ENCODE measurements at places on chromosomes 5 and 9.

- DNase-seq, result no peak
Measured at GRCh38 chr9:116543731-116544400, 143.2 kb upstream of the TRIM32 start.

DNA sequence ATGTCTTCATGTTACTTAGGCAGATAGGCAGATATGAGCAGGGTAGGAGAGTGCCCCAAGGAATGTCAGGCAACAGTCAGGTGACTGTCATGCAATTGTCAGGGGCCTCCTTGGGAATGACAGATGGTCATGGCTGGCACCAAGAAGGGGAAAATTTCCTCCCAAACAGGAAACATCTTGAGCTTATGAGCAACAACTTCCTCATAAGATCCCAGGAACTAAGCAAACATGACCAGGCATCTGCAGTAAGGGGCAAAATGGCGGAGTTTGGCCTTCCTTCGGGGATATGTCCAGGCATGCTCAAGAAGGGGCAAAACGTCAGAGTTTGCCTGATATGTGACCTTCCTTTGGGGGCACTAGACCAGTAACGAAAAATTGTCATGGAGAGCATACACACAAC, 591.8 kb downstream of the PDE4D start:
- no peak for DNase-seq

DNA sequence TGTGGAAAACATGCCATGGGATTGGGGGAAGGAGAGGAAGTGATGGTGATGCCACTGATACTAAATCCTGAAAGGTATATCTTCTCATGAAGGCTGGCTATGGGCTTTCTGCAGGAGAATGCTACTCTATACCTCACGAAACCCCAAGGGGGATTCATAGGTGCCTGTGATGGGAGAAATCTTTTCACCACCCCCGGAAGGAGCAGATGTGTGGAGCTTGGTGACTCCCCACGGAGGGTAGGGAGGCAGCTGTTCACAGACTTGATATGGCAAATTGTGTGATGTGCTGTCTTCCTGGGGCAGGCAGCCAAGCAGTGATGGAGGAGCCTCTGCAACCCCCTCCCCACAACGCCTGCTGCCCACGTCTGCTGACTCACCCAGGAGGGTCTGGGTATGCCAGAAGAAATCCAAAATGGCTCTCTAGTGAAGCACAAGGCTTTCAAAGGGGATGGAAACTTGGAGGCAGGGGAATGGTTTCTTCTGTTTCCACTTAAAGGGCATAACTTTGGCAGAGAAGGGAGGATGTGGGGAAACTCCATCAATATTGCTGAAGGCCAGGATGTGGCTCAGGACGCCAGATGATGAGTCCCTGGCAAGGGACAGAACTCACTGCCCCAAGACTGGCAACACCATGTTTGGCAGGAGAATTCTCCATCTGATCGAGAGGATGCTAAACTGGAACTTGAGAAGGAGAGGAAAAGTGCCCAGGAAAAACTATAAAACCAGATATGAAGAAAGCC, 188.3 kb downstream of the GABBR2 start:
- DNase-seq, result no peak

- DNase-seq, result no peak
Measured at GRCh38 chr5:62457071-62457470, 44.5 kb downstream of the IPO11 start.

DNA sequence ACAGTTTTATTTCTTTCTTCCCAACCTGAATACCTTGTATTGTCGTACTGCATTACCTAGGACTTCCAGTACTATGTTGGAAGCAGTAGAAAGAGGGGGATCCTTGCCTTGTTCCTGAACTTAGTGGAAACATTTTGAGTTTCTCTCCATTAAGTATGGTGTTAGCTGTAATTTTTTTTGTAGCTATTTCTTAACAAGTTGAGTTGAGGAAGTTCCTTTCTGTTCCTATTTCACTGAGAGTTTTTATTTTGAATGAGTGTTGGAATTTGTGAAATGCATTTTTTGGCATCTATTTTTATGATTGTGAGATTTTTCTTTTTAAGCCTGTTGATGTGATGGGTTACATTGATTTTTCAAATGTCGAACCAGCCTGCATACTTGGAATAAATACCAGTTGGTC, 49.0 kb downstream of the FSD1L start:
- no peak for DNase-seq

DNA sequence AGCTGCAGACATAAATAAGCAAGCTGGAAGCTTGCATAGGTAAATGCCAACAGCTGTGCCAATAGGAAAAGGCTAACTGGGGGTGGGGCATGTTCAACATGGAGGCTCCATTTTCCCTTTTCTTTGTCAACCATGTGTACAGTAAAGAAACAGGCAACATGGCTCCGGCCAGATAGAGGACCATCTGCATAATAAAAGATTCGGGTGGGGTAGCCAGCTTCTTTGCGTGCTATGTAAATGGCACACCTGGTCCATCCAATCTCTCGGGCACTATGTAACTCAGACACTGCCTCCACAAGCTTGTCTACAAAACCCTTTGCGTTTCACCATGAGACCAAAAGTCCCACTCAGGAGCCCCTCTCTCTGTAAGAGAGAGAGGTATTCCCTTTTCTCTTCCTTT, 41.7 kb upstream of the DENND4C start:
- no peak for DNase-seq

GRCh38 chr9:36898431-36899020, 135.5 kb downstream of the PAX5 start:
- no peak for DNase-seq

GRCh38 chr5:155676967-155677366, 650.0 kb upstream of the SGCD start:
- no peak for DNase-seq

GRCh38 chr9:89491694-89492093, 6.2 kb downstream of the SEMA4D start:
- no peak for DNase-seq
